ENCODE measurements at places on chromosomes 7 and 10. TPM values are rescaled to one million over a fixed set of nuclear protein-coding genes. Genes with fewer than 3 reads are reported as not detected.

DNA sequence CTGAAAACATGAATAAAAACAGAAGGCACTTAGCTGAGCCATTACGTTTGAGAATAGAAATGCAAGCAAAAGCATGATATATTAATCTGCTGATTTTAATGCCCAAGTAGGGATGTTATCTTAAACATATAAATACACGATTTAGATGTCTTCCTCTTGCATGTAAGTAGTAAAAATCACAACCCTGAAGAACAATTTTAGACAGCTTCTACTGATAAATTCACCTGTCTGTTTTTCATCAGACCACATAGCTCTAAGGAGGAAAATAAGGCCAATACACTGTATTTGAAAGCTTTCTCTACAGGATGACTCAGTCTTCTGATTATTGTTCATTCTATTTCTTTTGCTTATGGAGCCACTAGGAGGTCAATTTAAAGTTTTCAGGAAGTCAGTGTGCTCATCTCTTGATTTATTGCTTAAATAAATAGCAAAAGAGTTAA is 210.9 kb upstream of the CHRM2 start:
- DNase-seq, result no peak

- DNase-seq, result no peak
Measured at GRCh38 chr10:103545771-103546281, 52.3 kb downstream of the NEURL1 start.

GRCh38 chr7:143492043-143492471 is 14.4 kb downstream of the TAS2R41 start:
- peak; percentile 93 for DNase-seq

- DNase-seq, result no peak
Measured at GRCh38 chr7:42461537-42461936, 224.5 kb upstream of the GLI3 start.

DNA sequence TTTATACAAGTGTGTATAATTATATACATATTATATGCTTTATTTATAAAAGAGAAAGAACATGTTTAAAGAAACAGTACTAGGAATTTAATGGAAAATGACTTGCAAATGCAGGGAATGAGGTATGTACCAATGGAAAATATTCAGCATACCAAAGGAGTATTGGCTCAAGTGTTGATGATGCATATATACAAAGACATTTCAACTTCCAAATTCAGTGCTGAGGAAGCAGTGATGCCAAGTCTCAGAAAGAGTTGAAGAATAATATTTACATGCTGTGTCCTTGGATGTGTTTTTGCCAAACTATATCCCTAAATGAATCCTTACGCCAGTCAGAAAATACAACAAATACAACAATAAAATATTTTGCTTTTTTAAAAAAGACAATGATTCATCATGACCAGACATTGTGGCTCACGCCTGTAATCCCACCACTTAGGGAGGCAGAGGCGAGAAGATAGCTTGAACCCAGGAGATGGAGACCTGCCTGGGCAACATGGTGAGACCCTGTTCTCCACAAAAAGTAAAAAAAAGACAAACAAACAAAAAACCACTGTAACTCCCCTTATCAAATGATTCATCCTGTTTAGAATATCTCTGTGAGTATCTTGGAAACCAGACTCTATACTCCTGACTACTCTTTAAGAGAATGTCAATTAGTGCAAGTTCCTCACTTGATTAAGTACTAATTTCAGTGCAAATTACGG is 157.2 kb downstream of the CHRM2 start:
- no peak for DNase-seq

GRCh38 chr7:55132890-55133551 is 114.2 kb downstream of the EGFR start:
- DNase-seq, result peak; percentile 95

Gene OR6V1
- polyA plus RNA-seq, result not detected

Gene SPDYE2B
- not detected for polyA plus RNA-seq

Gene SP8
- 0.92 TPM for polyA plus RNA-seq

Gene CADPS2
- 9.5 TPM for polyA plus RNA-seq

All from endothelial cell of umbilical vein (primary cell).